CD4-positive, alpha-beta T cell treated with Interleukin-4 for 4 hours (primary cell): ENCODE measurements at places on chromosomes 7 and 10.

- no peak for DNase-seq
These were observed 42.7 kb upstream of the PPIF start for GRCh38 chr10:79304479-79305087.

GRCh38 chr10:45082176-45082575 is 81.5 kb downstream of the ZNF22 start:
- no peak for DNase-seq

DNA sequence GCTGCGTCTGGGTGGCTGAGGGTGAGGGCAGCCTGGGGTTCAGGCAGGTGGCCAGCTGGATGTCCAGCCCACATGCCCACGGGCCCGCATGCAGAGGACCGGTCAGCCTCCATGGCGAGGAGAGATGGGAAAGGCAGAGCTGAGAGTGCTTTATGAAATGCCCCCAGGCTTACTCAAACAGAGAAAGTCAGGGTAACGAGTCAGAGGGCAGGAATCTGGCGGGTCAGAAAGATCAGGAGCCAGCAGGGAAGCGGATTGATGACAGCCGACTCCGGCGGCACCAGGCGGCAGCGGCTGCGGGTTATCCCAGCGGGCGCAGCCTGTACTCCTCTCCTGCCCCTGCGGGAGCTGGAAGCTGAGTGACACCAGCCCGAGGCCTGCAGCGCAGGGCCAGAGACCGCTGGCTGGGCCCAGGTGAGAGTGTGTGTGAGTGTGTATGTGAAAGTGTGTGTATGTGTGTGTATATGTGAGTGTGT is 13.4 kb downstream of the SLC13A4 start:
- DNase-seq = no peak

- no peak for DNase-seq
These were observed 92.4 kb downstream of the MICALL2 start for GRCh38 chr7:1366801-1367405.

- DNase-seq = no peak
These were observed 24.5 kb downstream of the FOXK1 start for GRCh38 chr7:4706384-4707216.

DNA sequence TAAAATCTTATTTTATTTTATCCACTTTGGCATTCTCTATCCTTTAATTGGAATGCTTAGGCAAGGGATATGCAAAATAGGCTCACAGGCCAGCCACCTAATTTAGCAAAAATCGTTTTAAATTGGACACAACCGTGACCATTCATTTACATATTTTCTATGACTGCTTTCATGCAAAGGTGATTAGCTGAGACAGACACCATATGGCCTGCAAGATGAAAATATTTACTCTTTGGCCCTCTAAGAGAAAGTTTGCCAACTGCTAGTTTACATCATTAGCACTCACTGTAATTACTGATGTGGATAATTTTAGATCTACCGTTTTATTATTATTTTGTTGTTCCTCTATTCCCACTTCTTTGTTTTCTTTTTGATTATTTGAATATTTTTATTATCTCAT is 375.5 kb upstream of the LRRTM3 start:
- no peak for DNase-seq

DNA sequence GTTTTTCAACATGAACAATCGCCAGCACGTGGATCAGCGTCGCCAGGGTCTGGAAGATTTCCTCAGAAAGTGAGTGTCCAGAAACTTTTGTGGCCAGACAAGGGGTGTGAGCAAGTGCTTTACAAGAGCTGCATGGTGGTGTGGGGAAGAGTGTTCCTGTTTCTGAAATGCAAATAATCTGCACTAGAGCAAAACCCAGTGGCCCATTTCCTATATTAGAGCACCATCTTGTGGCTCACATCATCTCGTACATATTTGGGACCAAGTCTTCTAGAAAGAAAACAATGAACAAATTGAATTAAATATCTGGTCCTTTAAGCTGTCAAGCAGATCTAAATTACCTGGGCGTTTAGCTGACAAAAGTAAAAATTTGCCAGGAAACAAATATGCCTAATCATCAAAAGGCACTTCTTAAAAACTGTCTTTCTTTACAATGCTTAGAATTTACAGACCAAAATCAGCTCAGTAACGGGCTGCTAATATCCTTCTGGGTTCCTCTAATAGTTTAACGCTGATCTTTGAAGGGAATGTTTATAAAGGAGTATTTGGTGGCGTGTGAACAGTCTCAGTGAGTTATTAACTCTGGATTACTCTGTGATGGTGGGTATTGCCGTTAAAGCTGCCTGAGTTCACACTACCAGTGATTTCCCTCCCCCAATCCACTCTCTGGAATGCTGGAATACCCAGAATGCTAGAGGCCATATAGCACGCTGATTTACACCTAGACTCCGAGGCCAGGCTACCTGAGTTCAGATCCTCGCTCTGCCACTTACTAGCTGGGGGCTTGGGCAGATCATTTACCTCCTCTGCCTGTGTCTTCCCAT is 73.6 kb downstream of the SNX10 start:
- peak; percentile 73 for DNase-seq

DNA sequence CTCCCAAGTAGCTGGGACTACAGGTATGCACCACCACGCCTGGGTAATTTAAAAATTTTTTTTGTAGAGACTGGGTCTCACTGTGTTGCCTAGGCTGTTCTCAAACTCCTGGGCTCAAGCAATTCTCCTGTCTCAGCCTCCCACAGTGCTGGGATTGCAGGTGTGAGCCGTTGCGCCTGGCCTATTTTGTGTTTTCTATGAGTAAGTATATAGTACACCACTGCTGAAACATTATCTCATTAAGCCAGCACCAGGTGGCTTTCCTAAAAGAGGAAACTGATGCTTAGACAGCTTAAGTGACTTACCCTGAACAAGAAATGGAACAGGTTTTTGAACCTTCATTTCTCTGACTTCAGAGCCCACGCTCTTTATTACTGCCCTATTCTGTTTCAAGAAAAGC is 7.8 kb upstream of the PTPN12 start:
- DNase-seq = no peak

DNA sequence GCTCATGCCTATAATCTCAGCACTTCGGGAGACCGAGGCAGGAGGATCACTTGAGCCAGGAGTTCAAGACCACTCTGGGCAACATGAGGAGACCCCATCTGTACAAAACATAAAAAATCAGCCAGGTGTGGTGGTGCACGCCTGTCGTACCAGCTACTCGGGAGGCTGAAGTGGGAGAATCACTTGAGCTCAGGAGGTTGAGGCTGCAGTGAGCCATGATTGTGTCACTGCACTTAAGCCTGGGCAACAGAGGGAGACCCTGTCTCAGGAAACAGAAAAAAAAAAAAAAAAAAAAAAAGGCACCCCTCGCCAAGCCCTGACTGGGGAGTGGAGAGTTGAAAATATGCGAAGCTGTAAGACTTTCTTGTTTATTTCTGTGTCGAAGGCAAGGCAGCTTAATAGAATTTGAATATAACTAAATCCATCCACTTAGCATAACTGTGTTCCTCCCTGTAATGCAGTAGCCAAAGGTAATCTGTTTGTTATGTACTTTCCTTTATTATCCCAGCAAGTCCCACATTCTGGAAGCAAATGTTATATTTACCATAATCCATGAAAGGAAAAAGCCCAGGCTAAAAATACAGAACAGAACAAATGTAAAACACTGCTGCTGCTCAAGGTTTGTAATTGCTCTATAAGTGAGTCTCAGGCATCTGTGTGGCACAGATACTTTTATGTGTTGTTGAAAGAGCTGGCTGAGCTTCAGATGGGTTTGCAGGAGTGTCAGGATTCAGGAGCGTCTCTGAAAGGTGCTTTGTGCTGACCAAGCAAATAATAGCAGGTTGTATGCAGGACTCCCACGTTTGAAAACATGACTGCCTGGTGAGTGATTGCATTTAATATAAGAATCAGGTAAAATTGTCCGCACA is 127.2 kb downstream of the CELF2 start:
- DNase-seq = no peak

- no peak for DNase-seq
These were observed 135.0 kb downstream of the STRA8 start for GRCh38 chr7:135368416-135369186.

- DNase-seq = no peak
These were observed 62.8 kb upstream of the CUX1 start for GRCh38 chr7:101754424-101755159.

GRCh38 chr7:22814261-22815208 is 8.1 kb downstream of the TOMM7 start:
- no peak for DNase-seq

DNA sequence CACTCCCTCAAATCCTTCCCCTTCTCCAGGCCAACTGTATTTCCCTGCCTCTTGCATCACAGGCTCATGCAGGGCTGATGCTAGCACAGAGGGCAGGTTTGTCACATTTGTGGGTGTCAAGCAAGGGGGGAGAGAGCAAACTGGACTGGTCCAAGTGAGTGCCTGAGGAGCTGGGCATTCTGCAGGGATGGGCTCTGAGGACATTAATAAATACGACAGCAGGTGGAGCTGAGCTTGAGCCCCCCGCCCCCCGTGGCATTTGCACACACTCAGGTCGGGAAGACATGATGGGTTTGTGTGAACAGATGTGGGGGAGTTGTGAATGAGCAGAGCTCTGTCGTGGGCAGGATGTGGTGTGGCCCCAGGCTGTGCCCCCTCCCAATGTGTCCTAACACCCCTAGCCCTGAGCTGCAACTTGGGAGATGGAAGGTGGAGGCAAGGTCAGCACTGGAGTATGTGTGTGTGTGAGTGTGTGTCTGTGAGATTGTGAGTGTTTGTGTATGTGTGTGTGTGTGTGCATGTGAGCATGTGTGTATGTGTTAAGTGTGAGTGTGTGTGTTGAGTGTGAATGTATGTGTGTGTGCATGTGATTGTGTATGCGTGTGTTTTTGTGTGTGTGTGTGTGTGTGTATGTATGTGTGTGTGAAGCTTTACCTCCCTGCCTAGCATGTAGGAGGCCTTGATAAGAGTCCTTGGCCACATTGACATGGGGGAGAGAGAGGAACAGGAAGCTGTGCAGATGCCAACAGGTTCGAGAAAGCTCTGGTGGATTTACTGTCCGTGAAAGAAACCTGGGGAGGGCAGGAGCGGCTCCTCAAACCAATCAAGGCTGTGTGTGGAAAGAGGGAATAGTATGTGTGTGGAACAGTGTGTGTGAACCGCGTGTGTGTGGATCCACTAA is 9.1 kb downstream of the RASSF4 start:
- DNase-seq = peak; percentile 32

DNA sequence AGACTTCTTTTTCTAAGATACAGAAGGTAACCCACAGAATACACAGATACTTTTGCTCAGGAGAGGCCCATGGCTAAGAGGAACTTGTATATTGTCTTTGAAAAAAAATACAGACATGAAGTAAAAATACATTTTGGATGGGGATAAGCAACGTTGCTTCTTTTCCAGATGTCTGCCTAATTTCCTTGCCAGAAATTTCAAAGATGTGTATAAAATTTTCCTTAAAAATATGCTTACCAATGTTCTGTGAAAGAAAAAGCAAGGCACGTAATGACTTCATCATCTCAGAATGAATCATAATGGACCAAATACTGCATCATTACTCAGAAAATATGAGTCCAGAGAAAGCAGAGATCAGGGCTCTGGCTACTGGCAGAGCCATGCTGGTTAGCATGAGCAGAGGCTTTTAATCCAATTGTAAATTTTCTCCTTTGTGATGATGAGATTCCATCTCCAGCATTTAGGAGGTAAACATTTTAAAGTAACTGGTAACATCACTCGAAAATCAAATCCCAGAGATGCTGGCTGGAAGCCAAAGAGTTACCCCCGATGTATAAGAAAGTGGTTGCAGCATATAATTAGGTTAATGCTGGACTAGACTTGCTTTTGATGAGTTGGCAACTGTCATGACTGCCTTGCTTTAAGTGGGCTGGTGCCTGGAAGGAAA is 272.5 kb downstream of the SEMA3A start:
- DNase-seq = no peak

GRCh38 chr7:136086712-136087111 is 109.6 kb upstream of the MTPN start:
- DNase-seq = peak; percentile 43

DNA sequence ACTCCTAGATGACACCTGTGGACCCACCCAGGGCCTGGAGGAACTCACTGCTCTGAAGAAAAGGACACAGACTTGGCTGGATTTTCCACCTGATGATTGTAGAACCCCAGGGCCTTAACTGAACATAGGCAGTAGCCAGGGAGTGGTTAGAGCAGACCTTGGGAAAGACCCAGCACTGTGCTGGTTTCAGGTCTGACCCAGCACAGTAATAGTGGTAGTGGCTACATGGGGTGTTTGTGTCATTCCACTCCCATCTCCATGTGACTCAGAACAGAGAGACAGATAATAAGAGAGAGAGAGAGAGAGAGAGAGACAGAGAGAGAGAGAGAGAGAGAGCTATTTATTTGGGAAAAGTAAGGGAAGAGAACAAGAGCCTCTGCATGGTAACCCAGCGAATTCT is 239.1 kb upstream of the MEOX2 start:
- no peak for DNase-seq

DNA sequence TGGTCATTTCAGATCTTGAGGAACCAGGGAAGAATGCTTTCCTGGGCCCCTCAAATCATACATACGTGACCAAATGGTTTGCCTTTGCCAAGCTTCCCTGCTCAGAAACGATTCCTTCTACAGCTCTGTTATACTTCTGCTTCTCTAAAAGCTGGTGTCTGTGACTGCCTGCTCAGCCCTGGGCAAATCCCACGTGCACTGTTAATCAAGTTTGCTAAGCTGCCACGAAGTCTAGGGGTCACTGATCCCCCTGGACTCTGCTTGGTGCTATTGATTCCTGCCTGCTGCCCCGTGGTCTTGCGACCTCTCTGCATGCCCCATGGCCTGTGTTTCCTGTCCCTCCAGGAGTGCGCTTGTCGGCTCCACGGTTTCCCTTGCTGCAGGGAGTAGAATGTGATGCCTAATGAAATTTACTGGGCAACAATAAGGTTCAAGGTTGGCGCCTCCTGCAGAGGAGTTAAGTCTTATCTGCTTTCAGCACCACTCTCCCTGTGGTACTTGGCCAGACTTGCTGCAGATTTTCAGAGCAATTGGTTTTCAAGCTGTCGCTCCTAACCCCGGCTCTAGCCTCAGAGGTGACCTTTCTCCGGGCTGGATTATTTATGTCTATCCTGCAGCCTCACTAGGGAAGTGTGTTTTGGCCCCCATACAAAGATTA is 201.6 kb upstream of the FZD8 start:
- no peak for DNase-seq

DNA sequence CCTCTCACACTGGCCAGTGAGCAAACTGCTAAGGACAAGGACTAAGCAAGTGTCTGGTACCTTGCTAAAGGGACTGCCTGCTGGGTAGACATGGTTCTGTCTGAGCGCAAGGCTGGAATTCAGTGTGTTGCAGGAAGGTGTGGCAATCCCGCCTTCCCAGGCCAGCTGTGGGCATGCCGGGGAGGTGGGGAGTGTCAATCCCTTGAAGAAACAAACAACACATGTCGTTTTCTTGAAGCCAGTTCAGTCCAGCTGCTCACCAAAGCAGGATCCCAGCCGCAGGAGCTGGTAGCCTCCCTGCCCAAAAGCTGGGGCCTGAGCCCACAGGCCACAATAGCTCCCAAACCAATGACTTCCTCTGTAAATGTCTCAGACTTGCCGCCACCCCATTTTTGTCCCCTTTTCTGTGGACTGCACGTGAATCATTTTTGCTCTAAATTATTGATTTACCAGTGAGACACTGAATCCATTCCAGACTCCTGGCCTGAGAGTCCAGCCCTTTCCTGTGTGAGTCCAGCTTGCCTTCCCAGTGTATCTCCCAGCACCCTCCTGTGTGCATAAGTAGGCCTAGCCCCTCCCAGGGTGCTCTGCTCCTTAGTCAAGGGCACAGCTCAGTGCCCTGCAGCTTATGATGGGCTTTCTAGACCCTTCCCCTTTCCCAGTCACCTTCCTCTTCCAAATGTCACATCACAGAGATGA is 166.8 kb downstream of the RGS10 start:
- no peak for DNase-seq

GRCh38 chr10:57962839-57963238 is 304.9 kb downstream of the IPMK start:
- DNase-seq = no peak

GRCh38 chr10:84762754-84763394 is 434.5 kb downstream of the CCSER2 start:
- DNase-seq = no peak
